ENCODE measurements at places on chromosomes 6 and 20. TPM values are rescaled to one million over a fixed set of nuclear protein-coding genes. Genes with fewer than 3 reads are reported as not detected.

DEFB121 gene
- not detected for total RNA-seq

DNA sequence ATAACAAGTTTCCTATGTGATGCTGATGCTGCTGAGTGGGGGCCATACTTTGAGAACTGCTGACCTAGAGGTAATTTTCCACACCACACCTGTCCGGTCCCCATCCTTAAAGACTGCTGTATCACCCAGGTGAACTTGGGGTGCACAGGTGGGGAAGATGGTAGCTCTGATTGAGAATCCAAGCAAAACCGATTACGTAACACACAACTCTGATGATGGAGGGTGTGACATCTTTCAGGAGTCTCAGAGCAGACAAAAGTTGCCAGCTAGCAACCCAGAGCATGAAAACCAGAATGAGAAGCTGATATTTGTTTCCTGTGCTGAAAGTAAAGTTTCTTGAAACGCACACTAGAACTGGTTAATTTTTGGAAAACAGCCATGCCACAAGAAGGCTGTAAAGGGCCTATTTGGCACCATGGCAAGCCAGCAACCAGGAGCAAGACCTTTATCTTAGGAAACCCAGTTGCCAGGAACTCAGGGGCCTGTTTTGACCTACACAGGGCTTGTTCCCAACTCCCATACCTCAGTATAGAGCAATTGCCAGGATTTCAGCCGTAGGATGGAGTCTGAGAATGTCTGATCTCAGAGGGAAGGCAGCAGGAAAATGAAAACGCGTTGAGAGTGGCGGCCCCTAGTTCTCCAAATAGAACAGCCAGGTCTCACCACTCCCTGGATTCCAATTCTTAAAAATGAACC is 21.6 kb upstream of the TBC1D7 start:
- no peak for DNase-seq

SMOC2 gene
- not detected for total RNA-seq

GRCh38 chr6:50899306-50899870 is 80.7 kb downstream of the TFAP2B start:
- no peak for DNase-seq

DNA sequence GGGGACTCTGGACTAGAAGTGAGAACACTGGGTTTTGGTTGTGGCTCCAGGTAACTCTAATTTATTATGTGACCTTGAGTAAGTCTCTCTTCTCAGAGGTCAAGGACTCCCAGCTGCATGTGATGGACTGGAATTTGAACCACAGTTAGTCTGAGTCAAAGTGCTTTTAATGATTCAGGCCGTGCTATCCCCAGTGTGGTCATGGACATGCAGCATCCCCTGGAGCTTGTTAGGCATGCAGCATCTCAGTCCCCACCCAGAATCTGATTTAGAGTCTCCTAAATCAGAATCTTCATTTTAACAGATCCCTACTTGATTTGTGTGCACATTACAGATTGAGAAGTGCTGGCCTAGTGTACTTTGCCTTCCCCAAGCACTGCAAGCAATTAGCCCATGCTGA is 74.2 kb downstream of the TOX2 start:
- DNase-seq, result no peak

TXLNB gene
- 16.3 TPM for total RNA-seq

LST1 gene
- 5.1 TPM for total RNA-seq

BTN1A1 gene
- not detected for total RNA-seq

NOX3 gene
- total RNA-seq, result not detected

DNA sequence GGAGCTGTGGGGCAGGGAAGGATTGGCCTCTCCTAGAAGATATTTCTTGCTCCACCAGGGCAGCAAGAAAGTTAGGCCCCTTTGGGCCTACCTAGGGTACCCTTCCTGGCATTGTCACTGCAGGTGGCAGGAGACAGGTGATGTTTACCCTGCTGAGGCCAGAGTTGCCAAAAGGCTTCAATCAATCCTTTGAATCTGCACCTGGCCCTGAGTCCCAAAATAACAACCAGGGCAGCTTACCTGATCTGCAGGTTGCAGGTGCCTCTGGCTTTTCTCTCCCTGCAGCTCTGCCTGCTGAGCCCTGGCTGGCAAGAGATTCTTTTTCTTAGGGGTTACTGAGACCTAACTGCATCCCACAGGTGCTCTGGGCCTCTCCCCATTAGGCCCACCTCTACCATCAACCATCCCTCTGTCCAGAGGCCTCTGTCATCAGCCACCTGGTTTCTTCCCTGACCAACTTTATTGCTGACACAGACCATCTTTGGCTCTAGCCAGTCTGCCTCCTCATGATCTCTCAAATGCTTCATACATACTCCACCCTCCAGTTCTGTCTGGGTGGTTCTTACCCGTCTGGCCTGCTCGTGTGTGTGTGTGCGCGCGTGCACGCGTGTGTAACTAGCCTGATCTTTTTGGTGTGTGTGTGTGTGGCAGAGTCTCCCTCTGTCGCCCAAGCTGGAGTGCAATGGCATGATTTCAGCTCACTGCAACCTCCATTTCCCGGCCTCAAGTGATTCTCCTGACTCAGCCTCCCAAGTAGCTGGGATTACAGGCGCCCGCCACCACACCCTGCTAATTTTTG is 13.7 kb downstream of the BCL2L1 start:
- no peak for DNase-seq

DNA sequence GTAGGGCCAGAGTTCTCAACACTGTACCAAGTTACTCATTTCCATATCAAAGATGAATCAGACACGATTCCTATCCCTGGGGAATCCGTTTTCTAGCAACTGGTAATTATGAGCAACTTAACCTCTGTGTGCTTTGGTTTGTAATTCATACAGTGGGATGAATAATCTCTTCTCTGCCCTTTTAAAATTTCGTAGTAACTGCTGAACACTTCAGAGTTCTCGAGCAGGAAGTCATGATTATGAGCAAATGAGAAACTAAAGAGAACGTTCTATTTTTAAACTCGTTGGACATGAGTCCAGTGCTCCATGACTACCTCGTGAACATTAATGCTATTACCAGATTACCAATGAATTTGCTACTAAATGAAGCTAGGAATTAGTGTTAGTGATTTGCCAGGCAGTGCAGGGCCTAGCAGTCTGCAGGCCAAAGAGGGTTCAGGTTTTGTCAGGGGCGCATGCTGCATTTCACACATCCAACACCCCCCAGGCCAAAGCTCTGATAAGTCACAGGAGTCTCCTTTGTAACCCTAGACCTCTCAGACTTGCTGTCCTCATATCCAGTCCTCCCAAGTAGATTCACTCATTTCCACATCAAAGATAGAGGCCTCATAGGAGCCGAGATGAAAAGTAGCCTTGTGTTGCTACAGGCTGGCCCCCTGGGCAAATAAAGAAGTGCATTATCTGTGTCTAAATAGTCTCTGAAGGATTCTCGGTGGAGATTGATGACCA is 45.8 kb upstream of the VSTM2L start:
- DNase-seq, result no peak

GRCh38 chr20:40675599-40676221 is 13.3 kb downstream of the MAFB start:
- DNase-seq, result no peak

DNA sequence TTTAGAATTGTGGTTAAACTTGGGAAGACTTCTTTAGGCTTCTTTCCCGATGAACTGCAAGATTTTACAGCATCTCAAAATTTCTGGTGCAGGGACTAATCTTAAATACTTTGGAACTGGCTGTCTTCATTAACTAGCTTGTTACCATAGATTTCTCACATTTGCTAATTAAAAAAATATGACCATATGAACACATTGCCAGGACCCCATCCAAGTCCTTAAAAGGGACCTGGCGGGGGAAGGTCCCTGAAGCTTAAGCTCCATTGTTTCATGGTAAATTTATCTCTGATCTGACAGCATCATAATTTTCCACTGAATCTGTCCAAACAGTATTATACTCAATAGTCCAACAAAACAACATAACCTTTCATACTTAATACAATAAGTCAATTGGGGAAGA is 517.8 kb upstream of the FLRT3 start:
- DNase-seq, result no peak

- DNase-seq, result no peak
These were observed 31.8 kb upstream of the ZNF133 start for GRCh38 chr20:18256440-18257090.

GRCh38 chr6:113855500-113856374 is 1.4 kb upstream of the MARCKS start:
- DNase-seq, result no peak

FNDC1 gene
- total RNA-seq, result 73.2 TPM

GRCh38 chr6:152085451-152085921 is 278.0 kb downstream of the ESR1 start:
- DNase-seq, result no peak

TUBB2A gene
- total RNA-seq, result not detected

GRCh38 chr20:17878069-17878911 is 90.3 kb downstream of the SNX5 start:
- DNase-seq, result no peak

- no peak for DNase-seq
These were observed 10.6 kb upstream of the WFDC8 start for GRCh38 chr20:45589725-45590124.

CALHM6 gene
- total RNA-seq, result 0.25 TPM

GRCh38 chr6:145042559-145042958 is 692.8 kb downstream of the EPM2A start:
- peak; percentile 63 for DNase-seq

- no peak for DNase-seq
These were observed 38.7 kb downstream of the STK38 start for GRCh38 chr6:36508532-36508931.

TFB1M gene
- 40.3 TPM for total RNA-seq

GRCh38 chr6:158287047-158287446 is 25.2 kb upstream of the TULP4 start:
- DNase-seq, result no peak

IMPG1 gene
- total RNA-seq, result not detected

MLIP gene
- not detected for total RNA-seq

DNA sequence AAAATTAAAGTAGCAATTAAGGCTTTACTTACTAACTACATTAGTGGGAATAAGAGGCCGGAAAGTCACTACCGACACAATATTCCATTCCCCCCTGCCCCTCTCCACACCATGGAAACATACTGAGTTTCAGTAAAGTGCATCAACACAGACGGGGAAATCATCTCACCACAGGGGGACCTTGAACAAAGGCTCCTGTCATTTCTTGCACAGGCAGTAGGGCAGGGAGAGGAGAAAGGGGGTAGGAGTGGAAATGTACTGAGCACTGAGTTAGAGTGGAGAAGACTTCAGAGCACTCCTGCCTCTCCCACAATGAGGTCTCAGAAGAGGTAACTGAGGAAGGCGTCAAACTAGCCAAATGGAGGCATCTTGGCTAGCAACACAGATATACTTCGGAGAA is 1426.9 kb upstream of the EYS start:
- DNase-seq, result no peak

FAM217A gene
- not detected for total RNA-seq

- no peak for DNase-seq
These were observed 114.0 kb downstream of the LCA5 start for GRCh38 chr6:79423216-79423615.

GRCh38 chr6:139253656-139254055 is 38.1 kb downstream of the TXLNB start:
- no peak for DNase-seq
